Stimulated activated CD4-positive, alpha-beta T cell treated with anti-CD3 and anti-CD28 coated beads, Interleukin-4, amount 100 ng/mL, for 48 hours (primary cell): ENCODE measurements at places on chromosomes 11 and 22.

DNA sequence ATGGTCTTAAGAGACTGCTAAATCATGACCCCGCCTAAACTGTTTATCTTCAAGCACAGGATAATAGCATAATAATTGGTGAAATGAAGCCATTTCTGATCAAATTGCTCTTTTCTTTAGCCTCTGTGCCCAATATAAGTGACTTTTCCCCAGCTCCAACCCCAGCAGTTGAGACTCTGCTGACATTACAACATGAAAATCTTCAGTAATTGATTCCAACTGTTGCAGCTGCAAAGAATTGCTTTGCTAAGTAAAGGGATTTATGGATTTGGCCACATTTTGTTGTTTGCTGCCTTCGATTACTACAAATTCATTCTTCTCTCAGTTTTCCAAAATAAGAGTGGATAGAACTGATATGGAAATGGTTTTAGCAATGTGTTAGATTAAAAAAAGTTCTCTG, 576.7 kb upstream of the LRRC4C start:
- no peak for DNase-seq

- no peak for DNase-seq
Measured at GRCh38 chr11:88344869-88345268, 7.3 kb upstream of the CTSC start.

- no peak for DNase-seq
Measured at GRCh38 chr11:58787903-58788302, 56.2 kb upstream of the GLYAT start.

- DNase-seq, result no peak
Measured at GRCh38 chr22:24440718-24441405, 13.5 kb downstream of the ADORA2A start.

DNA sequence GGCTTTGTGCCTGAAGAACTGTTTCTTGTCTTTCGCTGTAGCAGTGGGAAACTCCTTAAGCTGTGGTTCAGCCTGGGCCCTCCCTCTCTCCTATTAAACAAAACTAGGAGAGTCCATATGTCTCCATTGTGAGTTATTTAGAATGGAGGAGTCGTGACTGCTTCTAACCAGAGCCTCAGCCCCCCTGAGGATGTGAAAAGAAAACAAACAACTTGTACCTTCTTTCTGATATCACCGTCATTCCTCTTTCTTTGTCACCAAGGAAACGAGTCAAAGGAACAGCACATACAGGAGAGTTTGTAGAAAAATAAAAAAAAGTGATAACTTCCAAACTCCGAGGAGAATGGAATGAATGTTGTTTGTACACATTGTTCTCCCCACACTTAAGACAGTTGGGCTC, 11.6 kb upstream of the EXT2 start:
- DNase-seq, result no peak

DNA sequence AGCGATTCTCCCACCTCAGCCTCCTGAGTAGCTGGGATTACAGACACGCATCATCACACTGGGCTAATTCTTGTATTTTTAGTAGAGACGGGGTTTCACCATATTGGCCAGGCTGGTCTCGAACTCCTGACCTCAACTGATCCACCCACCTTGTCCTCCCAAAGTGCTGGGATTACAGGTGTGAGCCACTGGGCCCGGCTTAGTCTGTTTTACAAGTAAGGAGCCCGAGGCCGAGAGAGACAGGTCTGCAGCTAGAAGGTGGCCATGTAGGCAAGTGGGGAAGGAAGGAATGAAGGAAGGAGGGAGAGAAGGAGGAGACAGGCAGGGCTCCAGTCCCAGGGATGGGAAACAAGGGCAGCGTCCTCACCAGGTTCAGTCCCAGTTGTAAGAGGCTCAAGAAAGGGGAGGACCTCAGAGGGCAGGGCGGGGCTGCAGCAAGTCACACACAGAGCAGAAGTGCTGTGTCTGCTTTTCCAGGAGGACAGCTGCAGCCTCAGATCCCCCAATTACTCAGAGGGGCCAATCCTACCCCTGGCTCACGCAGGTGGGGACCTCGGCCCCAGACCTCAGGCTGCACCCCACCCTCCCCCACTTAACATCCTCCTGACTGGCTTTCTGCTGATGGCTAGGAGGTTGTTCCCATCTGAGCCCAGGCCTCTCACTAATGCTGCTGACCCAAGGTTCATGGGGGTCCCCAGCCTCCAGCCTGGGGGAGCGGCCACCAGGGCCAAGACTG, 53.8 kb upstream of the PRR5 start:
- no peak for DNase-seq

DNA sequence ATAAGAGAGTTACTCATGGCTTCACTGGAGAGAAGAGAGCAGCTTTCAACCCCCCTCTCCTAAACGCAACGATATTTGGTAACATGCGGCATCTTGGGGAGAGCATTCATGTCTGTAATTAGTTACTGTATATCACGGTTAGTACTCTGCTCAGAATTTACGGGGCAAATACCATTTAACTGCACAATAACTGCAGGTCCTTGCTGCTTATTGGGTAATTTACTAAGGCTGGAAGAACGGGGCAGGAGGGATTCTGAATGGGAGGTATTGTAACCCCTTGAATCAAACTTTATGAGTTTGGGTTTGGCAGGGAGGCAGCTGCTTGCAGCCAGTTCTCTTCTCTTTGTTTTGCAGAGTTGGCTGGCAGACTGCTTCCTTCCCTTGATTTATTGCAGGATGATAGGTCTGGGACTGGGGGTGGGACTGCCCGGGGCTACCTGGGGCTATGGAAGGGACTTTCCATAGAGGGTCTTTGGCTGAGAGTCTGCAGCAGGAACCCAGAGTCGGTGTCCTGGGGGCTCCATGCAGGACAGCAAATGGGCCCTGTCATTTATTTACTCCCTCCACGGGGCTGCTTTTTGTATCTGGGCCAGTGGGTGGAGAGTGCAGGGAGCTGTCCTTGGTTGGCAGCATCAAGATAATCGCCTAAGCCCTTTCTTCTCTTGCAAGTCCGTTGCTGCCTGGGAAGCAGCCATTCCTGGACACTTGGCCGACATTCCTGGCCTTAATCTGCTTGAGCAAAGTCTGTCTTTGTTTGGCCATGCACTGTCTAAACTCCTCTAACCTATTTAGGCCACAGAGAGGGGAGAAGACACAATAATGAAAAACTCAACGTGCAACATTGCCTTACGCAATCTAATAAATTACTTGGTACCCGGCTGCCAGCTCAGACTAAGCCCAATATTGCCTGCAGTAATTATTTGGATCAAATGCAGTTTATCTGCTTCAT, 188.9 kb downstream of the ST3GAL4 start:
- DNase-seq, result no peak

DNA sequence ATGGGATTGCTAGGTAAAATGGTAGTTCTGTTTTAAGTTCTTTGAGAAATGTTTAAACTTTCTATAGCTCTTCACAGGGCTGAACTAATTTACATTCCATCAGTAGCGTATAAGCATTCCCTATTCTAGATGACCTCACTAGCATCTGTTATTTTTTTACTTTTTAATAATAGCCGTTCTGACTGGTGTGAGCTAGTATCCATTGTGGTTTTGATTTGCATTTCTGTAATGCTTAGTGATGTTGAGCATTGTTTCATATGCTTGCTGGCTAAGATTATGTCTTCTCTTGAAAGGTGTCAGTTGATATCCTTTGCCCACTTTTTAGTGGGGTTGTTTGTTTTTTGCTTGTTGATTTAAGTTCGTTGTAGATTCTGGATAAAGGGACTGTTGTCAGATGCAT, 35.9 kb downstream of the MMP27 start:
- DNase-seq, result no peak

DNA sequence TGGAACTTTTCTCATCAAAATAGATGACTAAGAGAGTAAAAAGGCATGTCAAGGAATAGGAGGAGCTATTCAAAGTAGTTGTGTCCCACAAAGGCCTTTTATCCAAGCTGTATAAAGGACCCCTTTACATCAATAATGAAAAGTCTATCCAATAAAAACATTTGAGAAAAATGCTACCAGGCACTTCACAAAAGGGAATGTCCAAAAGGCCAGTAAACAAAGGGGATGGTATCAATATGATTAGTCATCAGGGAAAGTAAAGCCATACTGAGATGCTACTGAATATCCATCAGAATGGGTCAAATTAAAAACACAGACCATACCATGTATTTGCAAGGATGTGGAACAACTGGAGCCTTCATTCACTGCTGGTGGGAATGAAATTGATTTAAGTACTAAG, 224.9 kb downstream of the NELL1 start:
- no peak for DNase-seq

DNA sequence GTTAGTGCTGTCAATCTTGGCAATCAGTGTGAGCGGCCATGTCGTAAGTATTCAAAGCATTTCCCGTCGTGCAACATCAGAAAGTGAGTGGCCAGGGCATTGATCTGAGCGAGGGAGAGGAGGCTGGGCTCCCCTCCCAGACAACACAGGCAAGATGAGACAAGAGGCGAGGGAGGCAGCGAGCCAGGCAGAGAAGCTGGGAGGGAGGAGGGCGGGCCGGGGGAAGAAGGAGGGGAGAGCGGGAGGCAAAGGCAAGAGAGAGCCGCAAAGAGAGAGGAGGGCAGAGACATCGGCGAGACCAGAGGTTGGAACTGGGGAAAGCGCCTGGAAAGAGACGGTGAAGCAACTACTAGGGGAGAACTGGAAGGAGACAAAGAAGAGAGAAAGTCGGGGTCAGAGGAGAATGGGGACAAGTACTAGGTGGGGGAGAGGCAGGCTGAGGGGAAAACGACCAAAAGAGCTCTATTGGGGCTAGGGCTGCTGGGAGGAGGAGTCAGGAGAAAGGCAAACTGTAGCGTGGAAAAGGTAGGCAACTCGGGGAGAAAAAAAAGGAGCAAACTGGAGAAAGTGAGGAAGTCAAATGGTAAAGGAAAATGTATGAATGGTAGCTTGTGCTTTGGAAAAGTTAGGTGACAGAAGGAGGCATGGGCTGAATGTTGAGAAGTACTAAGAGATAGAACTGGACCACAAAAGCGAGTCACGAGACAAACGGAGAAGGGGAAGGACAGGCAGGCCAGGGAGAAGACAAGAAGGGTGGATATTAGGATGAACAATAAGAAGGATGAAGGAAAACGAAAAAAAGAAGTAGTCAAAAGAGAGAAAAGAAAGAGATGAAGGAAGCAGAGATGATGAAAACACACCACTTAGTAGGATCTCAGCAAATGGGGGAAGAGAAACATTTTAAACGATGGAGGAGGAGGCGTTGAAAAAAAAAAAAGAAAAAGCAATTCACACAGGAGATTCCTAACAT, 130.5 kb upstream of the C11orf58 start:
- DNase-seq, result no peak

DNA sequence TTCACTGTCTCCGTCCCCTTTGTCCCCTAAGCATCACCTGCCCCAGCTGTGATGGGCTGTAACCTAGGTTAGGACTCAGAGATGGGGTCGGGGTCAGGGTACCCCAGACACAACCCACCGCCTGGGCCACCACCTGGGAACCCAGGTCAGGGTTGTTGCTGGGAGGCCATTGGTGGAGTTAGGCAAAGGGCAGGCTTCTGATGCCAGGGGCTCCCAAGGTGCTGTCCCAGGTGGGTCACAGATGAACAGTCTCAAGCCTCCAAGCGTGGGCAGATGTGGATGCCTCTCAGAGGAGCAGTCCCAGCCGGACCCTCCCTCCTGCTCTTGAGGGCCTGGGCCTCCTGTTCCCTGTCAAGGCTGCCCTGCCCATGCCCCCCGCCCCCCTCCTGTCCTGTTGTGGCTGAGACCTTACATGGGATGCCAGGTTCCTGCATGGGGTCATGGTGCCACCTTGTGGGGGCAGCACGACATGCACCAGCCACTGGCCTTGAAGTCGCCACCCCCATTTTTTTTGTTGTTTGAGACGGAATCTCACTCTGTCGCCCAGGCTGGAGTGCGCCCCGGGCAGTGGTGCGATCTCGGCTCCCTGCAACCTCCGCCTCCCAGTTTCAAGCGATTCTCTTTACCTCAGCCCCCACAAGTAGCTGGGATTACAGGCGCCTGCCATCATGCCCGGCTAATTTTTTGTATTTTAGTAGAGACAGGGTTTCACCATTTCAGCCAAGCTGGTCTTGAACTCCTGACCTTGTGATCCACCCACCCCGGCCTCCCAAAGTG, 12.1 kb downstream of the GATD1 start:
- DNase-seq, result peak; percentile 43

- no peak for DNase-seq
Measured at GRCh38 chr11:19366992-19367709, 126.4 kb upstream of the E2F8 start.

DNA sequence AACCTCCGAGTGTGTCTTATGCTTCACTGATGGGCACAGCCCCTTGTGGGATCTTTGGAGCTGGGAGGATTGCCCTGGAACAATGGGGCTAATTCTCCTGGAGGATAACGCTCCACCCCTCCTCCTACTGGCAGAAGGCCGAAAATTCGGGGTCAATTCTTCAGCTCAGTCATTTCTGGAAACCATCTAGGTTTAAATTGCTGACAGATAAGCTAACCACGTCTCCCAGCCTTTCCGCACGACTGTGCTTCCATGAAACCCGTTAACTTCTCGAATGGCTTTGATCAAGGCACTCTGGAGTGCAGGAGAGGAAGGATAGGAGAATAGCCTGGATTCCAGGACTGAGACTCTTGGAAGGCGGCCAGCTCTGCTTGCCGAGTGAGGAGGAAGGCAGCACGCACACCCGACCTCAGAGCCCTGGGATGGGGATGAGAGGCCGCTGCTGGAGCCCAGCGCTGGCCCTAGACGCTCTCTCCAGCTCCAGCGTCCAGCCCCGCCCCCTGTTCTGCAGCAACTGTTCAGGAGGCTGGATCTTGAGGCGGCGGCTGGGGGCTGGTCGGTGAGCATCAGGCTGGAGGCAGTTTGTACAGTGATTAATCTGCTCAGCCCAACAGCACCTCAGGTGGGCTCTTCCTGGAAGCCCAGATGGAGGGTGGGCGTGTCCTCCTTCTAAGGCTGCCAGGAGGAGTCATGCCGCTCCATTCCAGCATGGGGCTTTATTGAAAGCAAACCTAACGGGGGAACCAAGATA, 176.7 kb upstream of the NCAM1 start:
- DNase-seq, result no peak

DNA sequence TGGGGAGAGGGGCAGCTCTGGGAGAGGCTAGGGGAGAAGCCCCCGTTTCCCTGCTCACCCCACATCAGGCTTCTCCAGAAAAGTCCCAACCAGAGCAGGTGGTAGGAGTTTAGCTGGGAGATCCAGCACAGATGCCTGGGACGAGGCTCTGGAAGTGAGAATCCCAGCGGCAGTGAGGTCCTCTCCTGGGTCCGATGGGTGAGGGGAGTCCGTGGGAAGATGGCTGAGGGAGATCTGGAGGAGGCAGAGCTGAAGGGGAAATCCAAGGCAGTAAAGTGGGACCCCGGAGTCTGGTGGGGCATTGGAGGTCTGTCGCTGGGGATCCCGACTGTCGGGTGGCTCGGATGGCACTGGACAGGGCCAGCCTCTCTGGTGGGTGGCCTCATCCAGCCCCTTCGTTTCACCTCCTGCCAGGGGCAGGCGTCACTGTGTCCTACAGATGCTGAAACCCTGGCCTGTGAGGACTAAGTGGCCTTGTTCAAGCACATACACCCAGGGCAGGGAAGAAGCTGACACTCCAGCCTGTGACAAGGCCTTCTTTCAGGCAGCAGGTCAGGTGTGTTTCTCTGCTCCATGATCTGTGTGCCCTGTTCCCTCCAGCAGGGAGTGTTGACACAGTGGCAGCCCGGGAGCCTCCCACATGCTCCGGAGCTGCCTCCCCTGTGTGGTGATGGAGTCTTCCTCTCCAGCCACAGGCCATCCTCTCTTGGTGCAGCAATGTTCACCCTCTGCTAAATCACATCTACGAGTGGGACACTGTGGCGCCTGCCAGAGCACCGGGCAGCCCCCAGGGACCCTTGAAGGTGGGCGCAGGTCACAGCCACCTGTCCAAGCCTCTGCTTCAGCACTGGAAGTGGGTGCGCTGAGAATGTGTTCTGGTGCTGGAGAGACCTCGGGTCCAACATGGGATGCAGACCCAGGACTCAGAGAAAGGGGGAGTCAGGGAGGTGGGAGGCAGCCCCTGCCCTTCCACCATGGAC, 850.8 kb downstream of the BRD1 start:
- no peak for DNase-seq

- DNase-seq, result no peak
Measured at GRCh38 chr11:34250211-34250610, 107.6 kb downstream of the ABTB2 start.
